ENCODE measurements at places on chromosomes 1 and 21.

DNA sequence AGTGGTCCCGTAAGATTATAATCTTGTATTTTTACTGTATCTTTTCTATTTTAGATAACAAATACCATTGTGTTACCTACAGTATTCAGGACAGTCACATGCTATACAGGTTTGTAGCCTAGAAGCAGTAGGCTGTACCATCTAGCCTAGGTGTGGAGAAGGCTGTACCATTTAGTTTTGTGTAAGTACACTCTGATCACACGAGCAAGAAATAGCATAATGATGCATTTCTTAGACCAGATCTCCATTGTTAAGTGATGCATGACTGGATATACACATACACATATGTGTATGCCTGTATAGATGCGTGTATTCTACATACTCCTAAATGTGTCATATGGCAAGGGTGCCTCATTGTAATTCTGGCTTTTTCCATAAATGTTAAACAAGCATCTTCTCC is 33.9 kb downstream of the GALNT2 start:
- no peak for DNase-seq

DNA sequence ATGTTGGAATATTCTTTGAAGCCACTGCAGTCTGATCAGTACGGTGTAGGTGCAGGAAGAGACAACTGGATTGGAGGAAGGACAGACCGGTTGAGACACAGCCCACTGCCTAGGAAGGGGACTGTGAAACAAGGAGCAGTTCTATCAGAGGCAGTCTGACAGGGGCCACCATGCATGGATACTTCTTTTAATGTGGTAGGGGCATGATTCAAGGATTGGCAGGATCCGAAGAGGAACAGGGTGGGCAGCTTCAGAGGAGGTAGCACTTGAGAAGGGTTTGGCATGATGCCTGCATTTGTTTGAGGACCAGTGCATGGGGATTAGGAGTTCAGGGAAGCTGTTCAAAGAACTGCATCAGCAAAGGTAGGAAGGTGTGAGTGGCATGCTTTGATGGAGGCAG is 167.9 kb downstream of the DYRK1A start:
- DNase-seq: no peak

DNA sequence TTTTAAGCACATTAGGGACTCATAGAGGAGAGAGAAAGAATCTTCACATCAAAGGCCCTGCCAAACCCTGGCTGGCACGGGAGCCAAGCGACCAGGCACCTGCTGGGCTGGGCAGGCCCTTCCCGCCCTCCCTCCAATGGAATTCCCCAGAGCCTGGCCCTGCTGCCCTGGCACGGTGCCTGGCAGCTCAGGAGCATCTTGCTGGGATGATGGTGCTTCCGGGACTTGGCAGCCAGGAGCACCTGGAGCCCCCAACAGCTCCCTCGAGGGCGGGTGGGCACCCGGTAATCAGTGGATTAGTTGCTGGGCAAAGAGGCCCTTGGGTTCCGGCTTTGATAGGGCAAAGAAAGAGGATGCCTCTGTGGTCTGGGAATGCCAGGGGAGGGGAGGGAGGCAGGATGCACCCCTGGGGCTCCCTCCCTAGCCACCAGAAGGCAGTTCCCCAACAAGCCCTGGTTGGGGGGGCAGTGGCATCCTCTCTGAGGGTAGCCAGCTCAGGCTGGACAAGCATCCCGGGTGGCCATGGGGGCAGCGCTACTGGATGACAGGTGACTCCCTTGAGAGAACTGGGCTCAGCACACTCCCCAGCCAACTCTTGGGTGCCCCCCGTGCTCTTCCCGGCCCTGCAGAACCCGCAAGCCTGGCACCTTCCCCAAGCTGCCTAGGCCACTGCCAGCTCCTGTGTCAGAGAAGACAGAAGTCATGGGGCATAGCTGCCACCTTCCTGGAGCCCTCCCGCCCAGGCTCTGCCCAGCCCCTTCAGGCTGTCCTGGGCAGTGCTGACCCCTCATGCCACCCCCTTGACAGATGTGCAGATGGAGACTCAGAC is 26.4 kb downstream of the KRTAP10-1 start:
- DNase-seq: no peak

GRCh38 chr1:184621260-184621659 is 133.4 kb downstream of the EDEM3 start:
- no peak for DNase-seq

GRCh38 chr1:15618655-15619525 is 1.6 kb downstream of the DDI2 start:
- no peak for DNase-seq

DNA sequence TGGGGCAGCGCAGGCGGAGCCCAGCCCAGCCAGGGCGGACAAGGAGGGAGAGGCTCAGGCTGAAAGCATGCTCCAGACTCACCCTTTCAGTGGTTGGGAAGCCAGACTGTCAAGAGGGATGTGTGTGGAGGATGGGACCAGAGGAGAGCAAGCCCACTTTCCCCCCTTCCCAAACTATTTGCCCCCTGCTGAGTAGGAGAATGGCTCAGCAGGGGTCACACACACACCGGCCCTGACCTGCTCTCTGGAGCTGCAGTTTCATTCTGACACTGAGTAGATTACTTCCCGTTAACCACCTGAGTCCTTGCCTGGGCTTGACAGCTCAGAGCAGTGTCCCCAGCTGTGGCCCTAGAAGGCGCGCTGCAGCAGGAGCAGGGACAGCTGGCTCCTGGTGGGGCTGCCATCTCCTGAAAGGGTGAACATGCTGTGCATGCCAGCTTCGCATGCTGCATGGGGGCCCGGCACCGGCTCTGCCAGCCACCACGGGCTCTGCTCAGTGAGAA is 51.6 kb upstream of the CNTN2 start:
- no peak for DNase-seq

- no peak for DNase-seq
Observed at GRCh38 chr21:34223376-34223775, 140.4 kb upstream of the KCNE2 start.

DNA sequence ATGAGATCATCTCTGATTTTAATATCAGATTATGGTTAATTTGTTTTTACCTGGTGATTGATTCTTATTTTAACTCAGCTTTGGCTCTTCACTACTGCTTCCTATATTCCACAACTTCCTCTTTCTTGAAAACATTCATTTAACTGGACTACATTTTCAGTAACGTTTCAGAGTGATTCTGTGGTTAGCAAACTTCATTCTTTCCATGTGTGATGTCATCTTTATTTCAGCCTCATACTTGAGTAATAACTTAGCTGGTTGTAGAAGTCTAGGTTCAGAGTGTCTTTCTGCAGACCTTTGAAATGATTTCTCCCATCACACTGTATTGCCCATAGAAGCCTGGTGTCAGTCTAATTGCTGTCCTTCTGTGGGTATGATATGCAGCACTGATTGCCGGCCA is 36.0 kb upstream of the SLC35F3 start:
- DNase-seq: no peak

DNA sequence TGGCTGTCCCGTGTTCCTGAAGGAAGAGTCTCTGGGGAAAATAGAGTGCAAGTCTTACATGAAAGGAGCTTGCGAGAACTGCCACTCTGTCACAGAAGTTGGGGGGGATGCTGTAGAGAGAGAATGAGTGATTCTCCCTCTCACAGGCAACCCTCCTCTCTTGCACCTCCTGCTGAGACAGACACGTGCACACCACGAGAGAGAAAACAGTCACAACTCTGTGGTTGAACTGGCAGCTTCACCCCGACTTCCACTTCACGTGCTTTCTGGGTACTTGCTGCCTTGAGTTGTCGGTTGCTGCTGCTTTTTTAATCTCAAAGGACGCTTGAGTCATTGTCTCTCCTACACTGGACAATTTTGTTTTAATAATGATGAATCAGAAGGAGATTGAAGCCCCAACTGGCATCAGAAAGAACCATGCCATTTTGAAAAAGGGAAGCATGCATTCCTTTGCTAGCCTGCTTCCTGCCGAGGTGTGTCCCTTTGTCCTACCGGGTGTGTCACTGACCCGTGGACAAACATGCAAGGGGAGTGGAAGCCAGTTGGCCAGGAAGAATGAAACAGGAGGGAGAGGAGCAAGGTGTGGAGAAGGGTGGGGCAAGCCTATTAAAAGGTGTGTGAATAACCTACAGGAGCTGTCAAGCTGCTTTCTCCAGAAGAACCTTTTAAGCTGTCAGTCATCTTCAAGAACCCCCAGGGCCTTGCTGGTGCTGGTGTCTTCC is 164.2 kb downstream of the CACNA1E start:
- DNase-seq: no peak
